ENCODE measurements at places on chromosomes 7 and 10. TPM values are rescaled to one million over a fixed set of nuclear protein-coding genes. Genes with fewer than 3 reads are reported as not detected.

NDUFB8 gene
- total RNA-seq = 222 TPM

HMX2 gene
- 0.07 TPM for total RNA-seq

DEPP1 gene
- total RNA-seq = 0.28 TPM

CNPY1 gene
- 2.4 TPM for total RNA-seq

NOC3L gene
- 32.8 TPM for total RNA-seq

ADIRF gene
- total RNA-seq = not detected

FKBP6 gene
- total RNA-seq = not detected

IKZF1 gene
- total RNA-seq = 1.4 TPM

PLAU gene
- 29.5 TPM for total RNA-seq

GLCCI1 gene
- 8.9 TPM for total RNA-seq

LLCFC1 gene
- not detected for total RNA-seq

DRGX gene
- not detected for total RNA-seq

OR13A1 gene
- total RNA-seq = not detected

OR6B1 gene
- total RNA-seq = not detected

TAS2R41 gene
- total RNA-seq = 0.10 TPM

TSPAN14 gene
- total RNA-seq = 36.3 TPM

SCART1 gene
- 0.44 TPM for total RNA-seq

SPRN gene
- 0.18 TPM for total RNA-seq

NPC1L1 gene
- not detected for total RNA-seq

CHST15 gene
- 15.7 TPM for total RNA-seq

SFTPA1 gene
- total RNA-seq = not detected

BICC1 gene
- 0.33 TPM for total RNA-seq

BAMBI gene
- 74.9 TPM for total RNA-seq

ADCY1 gene
- total RNA-seq = 5.6 TPM

TRIM50 gene
- total RNA-seq = not detected

NKX1-2 gene
- total RNA-seq = 57.8 TPM

MKI67 gene
- total RNA-seq = 17.1 TPM
